ENCODE measurements at places on chromosomes 12 and 14.

GRCh38 chr12:106595268-106595667 lies 12.5 kb downstream of the RFX4 start:
- DNase-seq = no peak

DNA sequence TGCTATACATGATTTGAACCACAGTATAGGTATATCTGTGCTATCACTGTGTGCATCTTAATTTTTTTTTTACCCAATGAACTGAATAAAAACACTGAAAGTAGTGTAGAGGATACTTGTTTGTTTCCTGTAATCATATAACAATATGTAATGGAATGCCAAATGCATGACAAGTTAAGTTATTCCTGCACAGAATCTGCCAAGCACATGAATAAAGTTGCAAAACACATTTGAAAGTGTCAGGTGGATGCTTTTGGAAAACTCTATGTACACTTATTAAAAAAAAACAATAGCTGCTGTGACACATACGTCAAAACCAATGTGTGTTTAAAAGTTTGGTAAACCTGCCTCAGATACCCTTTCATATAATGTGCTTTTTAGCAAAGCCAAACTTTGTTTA lies 1638.1 kb upstream of the SEL1L start:
- DNase-seq = no peak

DNA sequence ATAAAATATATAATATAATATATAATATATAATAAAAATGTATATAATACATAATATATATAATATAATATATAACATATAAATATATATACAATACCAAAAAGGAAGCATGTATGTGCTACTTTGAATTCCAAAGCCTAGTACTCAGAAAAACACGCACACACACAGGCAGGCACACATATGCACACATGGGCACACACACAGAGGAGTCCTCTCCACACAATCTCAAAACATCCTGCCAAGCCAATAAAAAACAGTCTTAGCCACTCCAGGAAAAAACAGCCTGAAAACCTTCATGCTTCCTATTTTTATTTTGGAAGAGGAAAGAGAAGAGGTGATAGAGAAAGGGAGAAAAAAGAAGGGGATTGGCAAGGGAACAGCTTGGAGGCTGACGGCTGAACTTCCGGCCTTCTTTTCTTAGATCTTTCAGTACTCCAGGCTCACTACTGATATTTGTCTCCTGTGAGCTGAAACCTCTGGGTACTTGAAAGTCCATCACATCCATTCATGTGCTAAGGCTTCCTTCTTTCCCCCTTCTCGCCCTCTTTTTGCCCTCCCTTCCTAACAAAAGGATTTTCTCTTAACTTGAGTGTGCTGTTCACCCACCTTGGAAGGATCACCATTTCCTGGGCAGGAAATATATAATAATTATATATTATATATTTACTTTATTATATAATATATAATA lies 394.2 kb downstream of the NUAK1 start:
- no peak for DNase-seq

- DNase-seq = no peak
These were observed 116.6 kb upstream of the TMEM233 start for GRCh38 chr12:119476951-119477350.

DNA sequence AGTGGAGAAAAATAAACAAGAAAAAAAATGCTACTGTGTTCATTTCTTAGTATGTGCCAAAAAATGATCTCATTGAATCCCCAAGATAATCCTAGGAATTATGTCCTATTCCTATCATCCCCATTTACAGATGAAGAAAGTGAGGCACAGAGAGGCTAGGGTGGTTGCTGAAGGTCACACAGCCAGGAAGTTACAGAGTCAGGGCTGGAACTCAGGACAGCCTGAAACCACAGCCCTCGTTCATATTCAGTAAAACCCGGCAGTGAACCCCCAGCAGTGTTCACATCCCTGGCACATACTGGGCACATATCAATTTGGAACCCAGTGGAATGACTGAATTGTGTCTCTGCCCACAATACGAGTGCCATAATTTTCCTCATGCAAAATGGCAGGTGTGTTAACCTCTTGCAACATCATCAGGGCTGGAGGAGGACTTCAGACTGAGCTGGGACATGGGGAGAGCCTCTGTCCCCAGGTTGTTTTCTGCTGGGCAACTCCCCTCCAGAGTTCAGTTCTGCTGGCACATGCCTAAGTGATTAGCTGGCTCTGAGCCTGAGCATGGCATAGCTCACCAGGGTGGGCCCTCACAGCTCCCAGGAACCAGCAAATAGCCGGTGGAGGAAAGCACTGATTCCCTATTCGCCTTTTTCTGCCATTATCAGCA lies 2.0 kb upstream of the PPP1CC start:
- DNase-seq = no peak

- no peak for DNase-seq
These were observed 1.4 kb downstream of the SNRPF start for GRCh38 chr12:95859947-95860850.

- DNase-seq = no peak
These were observed 180.5 kb downstream of the PRKCH start for GRCh38 chr14:61501714-61502458.

DNA sequence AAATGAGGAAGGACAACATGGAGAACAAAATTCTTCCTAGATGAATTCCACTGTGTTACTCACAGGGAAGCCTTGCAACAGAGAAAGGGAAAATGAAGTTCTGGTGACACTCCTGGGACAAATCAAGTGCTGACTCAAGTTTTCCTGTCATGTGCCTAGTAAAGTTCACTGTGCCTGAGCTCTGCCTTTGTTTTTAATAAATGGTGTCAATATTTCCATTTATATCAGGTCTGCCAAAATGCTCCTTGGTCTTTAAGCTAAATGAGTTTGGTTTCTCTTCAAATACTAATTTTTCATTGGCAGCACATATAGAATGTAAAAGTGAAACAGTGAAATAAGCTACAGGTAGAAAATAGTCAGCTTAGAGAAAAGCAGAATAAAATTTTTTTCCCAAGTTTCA lies 33.0 kb downstream of the HIGD1C start:
- no peak for DNase-seq

- DNase-seq = no peak
These were observed 220.3 kb upstream of the RTL1 start for GRCh38 chr14:101123618-101124510.

GRCh38 chr14:42541535-42542001 lies 934.9 kb downstream of the LRFN5 start:
- DNase-seq = no peak

GRCh38 chr12:19223018-19223417 lies 93.5 kb downstream of the PLEKHA5 start:
- DNase-seq = no peak

DNA sequence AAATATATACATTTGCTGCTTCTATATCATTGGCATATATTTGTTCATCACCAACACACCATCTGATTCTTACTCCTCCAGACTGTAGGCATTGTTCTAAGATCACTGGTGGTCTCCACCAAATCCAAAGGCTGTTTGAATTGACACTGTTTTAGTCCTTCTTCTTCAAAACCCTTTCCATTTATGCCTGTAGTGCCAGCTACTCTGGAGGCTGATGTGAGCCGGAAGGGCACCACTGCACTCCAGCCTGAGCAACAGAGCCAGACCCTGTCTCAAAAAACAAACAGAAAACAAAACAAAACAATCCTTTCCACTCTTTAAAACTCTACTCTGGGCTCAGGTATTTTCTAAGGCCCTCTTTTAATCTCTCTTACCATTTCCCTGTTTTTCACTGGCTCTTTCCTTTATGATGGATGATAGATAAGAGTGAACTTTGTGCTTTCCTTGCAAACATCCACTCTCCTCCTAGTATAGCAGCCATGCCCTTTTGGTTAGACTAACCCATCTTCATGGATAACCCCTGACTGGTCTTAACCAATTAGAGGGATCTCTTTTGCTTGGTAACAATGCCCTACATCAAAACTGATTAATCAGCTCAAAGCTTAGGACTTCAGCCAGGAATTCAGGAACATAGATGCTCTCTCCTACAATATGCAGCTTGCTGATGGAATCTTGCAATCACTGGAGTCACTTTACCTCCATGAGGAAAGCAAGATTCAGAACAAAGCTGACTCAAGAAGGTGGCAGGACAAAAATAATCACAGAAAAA lies 24.9 kb downstream of the SPTSSA start:
- no peak for DNase-seq

- DNase-seq = no peak
These were observed 13.0 kb upstream of the NUP107 start for GRCh38 chr12:68673788-68674187.

DNA sequence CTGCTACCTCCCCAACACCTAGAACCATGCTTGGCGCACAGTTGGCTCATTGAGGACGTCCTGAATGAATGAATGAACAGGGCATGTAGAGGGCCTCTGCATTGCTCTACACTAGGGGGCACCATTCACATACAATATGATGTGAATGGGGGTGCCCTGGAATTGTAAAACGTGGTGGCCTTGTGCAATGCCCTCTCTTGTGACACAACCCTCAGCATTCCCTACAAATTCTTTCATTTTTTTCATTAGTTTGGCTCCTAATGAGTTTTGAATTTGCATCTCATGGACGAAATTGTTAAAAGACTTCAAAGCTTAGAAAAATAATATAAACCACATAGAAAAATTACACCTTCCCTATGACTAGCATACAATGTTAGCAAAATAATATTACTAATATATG lies 2.3 kb upstream of the DIO2 start:
- no peak for DNase-seq

GRCh38 chr14:90213099-90213748 lies 43.1 kb upstream of the PSMC1 start:
- no peak for DNase-seq

DNA sequence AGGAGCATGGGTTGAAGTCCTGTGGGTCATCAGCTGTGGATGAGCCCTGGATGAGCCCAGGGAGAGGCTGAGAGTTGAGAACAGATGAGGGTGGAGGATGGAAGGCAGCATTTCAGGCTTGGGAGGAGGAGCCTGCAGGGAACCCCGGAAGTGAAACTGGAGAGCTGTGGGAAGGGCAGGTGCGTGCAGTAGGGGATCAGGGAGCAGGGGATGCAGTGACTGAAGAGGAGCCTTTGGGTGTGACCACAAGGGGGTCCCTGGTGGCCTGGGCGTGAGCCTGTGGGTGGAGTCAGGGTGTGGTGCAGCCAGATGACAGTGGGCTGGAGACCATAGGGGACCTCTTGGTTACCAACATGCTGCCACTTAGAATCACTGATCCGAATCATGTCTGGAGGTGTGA lies 115.5 kb downstream of the PAPOLA start:
- DNase-seq = no peak

DNA sequence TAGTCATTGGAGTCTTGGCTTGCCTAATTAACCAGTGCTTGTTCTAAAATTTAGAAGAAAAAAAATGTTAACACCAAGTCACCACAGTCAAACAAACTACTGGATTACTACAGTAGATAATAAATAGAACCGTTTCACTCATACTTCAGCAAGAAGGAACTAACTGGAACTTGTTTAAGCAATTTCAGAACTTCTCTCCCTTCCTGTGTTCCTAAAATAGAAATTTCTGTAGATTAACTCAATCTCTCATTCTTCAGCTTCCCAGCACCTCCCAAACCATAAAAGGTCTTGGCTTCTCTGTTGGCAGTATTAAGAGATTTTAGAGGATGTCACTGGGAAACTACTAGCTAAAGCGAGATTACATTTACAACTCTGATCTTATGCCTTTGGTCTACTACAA lies 18.6 kb downstream of the GNS start:
- no peak for DNase-seq

GRCh38 chr14:73729556-73730265 lies 15.5 kb upstream of the PNMA1 start:
- DNase-seq = no peak

- no peak for DNase-seq
These were observed 575 bp upstream of the FMNL3 start for GRCh38 chr12:49707812-49708147.

GRCh38 chr12:28958553-28959195 lies 190.4 kb upstream of the FAR2 start:
- no peak for DNase-seq

DNA sequence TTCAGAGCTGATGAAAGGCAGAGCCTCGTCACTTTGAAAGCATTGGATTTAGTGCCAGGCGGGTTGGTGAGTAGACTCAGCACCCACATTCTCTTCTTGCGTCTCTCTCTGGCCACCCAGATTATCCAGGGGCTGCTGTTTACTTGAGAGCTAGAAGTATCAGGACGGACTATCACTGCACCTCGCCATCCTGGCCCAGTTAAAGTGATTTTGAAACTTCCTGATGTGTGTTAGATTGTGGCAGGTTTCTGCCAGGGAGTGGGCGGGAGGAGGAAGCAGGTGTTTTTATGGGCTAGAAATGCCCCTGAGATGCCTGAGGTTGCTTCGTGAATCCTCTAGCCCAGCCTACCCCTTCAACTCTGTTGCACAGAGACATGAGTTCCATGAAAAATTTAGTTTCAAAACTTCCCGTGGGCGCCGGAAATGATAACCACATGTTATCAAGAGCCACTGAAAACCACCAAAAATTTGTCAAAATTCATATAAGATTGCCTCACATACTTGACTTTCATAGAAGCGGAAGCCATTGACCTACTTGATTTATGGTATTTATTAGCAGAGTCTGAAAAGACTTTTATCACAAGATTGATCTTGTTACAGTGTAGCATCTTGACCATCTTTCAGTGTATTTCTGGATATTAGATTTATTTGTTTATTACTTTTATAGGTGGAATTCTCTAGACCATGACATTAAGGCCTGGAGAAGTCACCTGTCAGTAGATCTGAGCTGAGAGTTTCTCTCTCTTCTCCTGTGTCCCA lies 466.0 kb downstream of the RAD51B start:
- DNase-seq = no peak

- no peak for DNase-seq
These were observed 86.9 kb downstream of the CACNA1C start for GRCh38 chr12:2139651-2140050.

DNA sequence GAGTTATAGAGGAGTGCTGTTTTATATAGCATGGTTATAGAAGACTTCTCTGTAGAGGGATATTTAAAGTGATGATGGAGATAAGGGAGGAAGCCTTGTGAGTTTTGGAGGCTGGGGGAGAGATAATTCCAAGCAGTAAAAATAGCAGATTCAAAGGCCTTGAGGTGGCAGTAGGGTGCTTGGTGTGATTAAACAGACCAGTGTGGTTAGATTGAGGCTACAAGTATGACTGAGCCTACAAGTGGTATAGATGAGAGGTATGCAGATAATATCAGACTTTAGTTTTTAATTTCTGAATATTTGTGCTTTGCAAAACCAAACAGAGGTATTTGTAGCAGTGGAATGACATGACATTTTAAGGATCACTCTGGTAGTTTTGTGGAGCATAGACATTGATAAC lies 20.3 kb downstream of the FANCM start:
- no peak for DNase-seq

- DNase-seq = no peak
These were observed 49.6 kb upstream of the GSC start for GRCh38 chr14:94819531-94819930.
